ENCODE measurements at places on chromosomes 13 and 19. TPM values are rescaled to one million over a fixed set of nuclear protein-coding genes. Genes with fewer than 3 reads are reported as not detected.

DNA sequence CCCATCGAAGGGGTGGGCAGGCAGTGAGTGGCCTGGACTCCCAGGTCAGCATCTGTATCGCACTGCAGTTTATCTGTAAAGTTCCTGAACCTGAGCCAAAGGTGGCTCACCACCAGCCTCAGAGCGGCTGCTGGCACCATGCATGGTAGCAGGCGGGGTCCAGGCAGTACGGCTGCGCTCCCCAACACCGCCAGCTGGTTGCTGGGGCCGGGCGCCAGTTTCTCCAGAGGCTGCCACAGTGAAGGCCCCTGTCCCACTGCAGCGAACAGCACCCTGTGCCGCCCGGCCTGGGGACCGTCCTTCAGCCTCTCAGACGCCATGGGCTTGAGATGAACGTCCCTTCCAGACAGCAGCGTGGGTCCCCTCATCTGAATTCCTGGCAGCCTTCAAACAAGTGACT lies 109.8 kb downstream of the KDM4B start:
- no peak for DNase-seq

GRCh38 chr13:50303963-50304721 lies 288.9 kb downstream of the KCNRG start:
- DNase-seq = no peak

GRCh38 chr13:79989217-79989661 lies 351.7 kb downstream of the SPRY2 start:
- peak; percentile 51 for DNase-seq

DNA sequence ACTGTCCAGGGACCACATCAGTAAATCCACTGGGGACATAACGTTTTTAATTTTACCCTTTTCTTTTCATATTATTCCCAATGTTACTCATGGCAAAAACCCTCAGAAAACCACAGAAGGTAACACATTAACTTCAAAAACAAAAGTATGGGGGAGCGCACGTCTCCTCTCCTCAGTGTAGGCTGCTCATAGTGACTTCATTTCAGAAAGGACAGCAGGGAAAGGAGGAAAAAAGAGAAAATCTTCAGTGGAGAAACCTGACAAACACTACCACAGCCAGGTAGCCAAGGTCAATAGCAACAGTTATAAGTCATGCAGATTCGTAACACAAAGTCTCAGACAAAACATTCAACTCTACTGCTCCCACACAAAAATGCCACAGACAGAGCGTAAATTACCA lies 21.4 kb downstream of the DZIP1 start:
- no peak for DNase-seq

DNA sequence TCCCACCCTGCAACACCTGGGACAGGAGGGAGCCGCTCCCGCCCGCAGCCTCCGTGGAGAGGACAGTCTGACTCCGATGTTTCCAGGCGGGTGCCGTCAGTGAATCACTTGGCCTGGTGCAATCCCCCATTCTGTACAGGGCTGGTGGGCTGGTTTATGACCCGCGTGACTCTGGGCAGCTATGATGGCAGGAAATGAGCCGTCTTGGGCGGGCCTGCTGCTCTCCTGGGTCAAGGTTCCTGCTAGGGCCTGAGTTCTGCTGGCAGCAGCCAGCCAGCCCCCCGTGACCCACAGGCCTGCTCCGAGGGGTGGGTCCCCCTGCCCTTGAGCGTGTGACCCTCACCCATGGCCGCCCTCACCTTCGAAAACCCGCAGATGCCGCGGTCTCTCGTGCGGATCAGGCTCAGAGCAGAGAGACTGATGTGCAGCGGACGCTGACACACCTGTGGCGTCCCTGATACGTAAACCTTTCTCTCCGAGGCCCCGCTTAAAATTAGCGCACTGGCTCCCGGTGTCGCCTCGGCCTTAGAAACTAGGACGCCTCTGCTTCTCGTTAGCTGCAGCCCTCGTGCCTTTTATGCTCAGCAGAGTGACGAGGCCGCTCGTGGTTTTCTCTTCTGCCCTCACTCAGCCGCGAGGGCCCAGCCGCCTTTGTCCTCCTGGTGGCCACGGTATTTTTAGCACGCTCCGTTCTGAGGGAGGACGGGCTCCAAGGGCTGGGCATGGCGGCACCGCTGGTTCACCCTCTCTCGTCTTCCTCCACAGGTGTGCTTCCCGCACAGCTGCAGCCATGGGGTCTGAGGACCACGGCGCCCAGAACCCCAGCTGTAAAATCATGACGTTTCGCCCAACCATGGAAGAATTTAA lies 63.4 kb downstream of the KDM4B start:
- DNase-seq = no peak

GRCh38 chr19:10760273-10760944 lies 42.5 kb downstream of the DNM2 start:
- DNase-seq = no peak

DNA sequence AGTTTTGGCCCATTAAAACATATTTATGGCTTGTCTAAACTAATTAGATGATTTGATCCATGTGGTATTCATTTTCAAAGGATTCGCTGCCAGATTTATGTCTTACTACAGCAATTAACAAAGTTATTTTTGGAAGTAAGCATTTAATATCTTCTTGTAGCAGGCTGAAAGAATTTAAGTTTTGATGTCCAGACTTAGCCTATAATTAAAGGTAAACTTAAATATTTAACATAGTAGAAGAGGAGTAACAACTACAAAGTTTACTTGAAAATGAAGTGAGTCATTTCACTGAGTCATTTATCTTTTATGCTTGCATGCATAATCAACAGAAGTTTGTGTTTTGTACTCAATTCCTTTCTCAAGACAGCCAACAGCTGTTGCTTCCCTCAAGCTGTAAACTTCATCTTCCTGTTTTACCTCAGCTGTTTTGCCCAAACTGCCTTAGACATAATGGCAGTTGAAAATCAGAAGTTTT lies 58.1 kb downstream of the EDNRB start:
- DNase-seq = no peak

DNA sequence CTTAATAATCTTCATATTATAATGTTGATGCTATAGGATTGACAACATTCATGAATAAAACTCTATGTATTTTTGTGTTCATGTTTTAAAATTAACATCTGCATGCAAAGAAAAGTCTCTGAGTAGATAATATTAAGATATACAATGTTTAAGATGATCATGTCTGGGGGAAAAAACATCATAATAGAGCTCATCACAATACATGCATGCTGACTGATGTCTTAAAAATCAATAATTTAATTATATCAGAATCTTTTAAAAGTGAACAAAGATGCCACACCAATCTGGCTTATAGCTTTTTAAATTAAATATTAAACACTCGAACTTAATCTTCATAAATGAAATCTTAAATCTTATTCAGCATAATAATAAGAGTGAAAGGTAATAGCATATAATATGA lies 933.9 kb upstream of the MIR17HG start:
- no peak for DNase-seq

DNA sequence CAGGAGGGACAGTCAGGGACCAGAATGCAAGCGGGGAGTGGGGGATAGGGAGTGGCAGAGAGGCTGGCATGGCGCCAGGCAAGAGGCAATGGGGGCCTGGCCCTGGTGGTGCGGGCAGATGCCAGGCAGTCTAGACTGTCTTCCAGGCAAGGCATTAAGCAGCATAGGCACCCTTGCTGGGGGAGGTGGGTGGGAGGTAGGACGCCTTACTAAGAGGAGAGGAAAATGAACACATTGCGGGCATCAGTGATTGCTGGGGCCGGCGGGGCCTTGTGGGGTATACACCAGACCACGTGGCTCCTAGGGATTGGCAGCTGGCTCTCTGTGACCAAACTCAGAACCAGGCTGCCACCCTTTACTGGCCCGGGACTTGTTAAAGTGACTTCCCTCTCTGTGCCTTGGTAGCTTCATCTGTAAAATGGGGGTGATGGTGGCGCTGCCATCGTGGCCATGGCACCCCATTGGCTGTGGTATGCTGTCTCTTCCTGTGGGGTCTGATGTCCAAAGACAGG lies 46.0 kb downstream of the DNM2 start:
- no peak for DNase-seq

The TMEM150B gene
- 1.6 TPM for total RNA-seq

The RFPL4A gene
- total RNA-seq = not detected

The LHB gene
- total RNA-seq = not detected
